Thoracic aorta (tissue), 2 donors: ENCODE measurements at places on chromosomes 13 and 19.

GRCh38 chr19:5260381-5260967, 80.1 kb downstream of the PTPRS start:
- no peak for DNase-seq

- DNase-seq, result no peak
Measured at GRCh38 chr13:34352958-34353357, 535.0 kb downstream of the RFC3 start.

DNA sequence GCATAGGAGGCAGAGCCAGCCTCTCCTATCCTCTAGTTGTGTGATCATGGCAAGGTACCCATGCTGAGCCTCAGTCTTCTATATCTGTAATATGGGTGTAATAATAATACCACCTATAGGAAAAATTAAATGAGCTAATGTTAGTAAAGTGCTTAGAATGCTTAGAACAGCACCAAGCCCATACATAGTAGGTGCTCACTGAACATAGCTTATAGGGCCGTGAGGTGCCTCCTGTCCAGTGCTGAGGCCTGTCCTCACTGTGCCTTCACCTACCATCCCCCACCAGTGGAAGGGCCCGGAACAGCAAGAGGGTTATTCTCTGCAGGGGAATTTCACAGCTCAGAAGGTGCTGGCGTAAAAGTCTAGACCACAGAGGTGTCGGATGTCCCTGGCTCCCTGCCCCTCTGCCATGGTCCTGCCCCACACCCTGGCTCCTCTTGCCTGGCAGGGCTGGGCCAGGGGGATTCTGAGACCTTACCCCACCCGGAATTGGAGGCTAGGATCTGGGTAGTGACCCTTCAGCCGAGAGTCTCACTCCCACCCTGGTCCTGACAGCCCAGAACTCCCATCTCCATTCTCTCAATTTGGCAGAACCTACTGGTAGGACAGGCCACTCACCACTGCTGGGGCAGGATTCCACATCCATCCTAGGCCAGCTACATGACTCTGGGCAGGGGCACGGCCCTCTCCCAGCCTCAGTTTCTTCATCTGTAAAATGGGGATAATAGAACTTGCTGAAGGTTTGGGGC, 2.2 kb upstream of the SCN1B start:
- DNase-seq, result no peak

- no peak for DNase-seq
Measured at GRCh38 chr13:96982672-96983071, 11.6 kb downstream of the OXGR1 start.

- DNase-seq, result no peak
Measured at GRCh38 chr19:16001481-16002312, 52.9 kb downstream of the OR10H4 start.

GRCh38 chr13:76683854-76684253, 202.4 kb downstream of the KCTD12 start:
- DNase-seq, result no peak

GRCh38 chr19:40811478-40812341, 12.7 kb downstream of the EGLN2 start:
- no peak for DNase-seq

DNA sequence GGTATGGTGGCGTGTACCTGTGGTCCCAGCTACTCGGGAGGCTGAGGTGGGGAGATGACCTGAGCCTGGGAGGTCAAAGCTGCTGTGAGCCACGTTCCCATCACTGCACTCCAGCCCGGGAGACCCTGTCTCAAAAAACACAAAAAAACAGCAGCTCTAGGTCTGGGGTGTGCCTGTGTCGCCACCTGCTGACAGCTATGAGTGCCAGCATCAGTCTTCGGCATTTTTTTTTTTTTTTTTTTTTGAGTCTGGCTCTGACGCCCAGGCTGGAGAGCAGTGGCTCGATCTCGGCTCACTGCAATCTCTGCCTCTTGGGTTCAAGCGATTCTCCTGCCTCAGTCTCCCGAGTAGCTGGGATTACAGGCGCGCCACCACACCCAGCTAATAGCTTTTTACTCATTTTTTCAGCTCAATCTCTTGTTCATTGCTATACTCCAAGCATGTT, 10.1 kb downstream of the AP2S1 start:
- DNase-seq, result no peak

- DNase-seq, result no peak
Measured at GRCh38 chr19:54069470-54069869, 5.8 kb upstream of the VSTM1 start.

GRCh38 chr13:71576571-71576970, 290.4 kb downstream of the DACH1 start:
- DNase-seq, result no peak

DNA sequence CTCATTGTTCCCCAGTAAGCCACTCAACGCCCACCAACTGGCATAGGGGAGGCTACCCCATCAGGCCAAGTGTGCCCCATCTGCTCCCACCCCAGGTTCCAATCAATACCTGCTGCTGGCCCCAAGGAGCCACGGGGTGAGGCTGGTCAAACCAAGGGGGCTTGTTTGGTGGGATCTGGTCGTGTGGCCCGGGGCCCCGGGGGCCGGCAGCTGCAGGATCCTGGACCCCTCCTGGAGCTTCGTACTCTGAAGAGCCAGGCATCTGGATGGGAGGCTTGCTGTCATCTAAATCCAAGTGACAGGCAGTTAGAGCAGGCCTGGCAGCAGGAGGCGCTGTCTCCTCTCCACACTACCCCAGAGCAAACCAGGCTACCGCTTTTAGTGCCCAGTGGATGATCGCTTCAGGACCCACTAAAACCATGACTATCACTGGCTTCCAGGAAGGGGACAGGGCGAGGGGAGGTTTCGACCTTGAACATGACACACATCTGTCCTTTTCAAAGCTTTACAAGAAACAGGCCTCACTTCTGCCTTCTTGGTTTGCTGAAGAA, 14.2 kb downstream of the CHERP start:
- DNase-seq, result no peak

DNA sequence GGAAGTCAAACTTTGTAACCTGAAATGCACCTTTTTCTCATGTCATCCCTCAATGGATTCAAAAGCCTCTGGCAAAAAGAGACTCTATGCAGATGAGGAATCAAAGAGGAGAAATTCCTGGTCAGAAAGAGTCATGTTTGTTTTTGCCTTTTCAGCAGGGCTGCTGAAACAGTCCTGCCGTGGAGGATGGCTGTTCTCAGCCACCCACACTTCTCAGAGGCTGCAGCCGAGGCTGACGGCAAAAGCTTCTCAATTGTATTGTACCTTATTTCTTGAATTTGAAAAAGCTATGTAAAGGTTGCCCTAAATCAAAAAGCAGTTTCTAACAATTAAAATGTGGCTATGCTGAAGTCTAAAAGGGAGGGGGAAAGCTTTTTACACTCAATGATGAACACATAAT, 385.3 kb downstream of the KCTD12 start:
- no peak for DNase-seq

DNA sequence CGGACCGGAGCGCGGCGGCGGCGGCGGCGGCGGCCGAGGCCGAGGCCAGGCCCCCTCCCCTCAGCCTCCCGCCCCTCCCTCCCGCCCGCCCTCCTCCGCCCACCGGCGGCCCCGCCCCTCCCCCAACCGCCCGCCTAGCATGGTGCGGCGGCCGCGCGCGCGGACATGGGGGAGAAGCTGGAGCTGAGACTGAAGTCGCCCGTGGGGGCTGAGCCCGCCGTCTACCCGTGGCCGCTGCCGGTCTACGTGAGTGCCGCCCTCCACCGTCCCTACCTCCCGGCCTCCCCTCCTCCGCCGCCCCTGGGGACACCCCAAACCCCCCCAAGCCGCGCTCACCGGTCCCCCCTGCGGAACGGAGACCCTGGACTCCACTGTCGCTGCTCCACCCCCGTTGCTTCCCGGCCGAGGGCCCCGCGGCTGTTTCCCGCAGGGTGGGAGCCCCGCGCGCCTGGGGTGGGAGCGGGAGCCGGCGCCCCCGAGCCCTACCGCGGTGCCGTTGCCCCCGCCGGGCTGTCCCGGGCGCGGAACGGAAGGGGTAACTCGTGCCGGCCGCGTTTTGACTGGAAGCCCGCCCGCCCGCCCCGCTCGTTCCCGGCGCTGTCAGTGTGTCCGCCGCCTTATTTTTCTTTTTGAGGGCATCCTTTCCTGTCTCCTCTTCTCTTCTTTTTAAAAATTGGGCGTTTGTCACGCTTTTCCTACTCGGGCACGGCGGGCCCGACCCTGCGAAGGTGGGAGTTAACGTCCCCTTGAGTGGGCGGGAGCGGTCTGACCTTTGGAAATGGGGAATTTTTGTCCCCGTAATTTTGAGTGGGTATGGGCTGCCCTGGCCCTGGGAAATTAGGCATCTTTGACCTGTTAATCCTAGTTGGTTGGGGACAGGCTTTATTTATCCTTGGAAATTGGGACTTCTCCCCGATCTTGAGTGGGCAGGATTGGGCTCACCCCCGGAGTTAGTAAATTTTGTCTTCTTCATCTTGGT, 576 bp downstream of the DOT1L start:
- DNase-seq, result no peak

GRCh38 chr19:45958769-45959516, 14.7 kb downstream of the NOVA2 start:
- DNase-seq, result no peak

- DNase-seq, result no peak
Measured at GRCh38 chr13:34822650-34823049, 119.4 kb upstream of the NBEA start.

DNA sequence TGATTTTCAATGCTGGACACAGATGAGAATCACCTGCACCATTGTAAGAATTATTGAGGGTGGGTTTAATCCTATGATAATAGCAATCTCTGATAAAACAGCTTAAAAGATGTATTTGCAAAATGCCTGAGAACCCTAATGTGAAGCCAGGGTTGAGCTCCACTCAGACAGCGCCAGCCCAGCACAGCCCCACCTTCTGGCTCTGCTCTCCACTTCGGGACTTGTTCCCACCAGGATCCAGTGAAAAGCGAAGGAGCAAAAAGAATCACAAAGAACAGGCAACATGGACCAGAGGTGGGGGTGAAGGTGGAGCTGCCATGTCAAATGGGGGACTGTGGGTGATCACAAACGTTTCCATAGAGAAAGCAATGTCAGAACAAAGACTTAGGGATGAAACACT, 18.6 kb upstream of the ZNF816 start:
- no peak for DNase-seq

DNA sequence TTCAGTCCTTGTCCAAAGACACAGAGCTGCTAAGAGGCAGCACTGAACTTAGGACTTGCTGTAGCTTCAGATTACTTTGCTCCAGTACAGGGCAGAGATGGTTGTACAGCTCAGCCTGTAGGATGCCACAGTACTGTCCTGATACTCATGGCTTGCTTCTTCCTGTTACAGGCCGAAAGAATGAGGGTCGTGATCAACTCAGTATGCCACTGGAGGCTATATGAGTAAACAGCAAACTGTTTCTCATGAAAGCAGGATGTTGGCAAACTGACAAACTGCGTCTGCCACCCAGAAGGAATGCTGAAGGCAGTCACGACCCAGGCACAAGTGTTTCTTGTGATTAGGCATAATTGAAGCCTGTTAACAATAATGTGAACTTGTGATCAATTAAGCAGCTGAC, 2.8 kb downstream of the ZNF749 start:
- no peak for DNase-seq

- DNase-seq, result no peak
Measured at GRCh38 chr13:83796364-83796763, 85.9 kb downstream of the SLITRK1 start.

DNA sequence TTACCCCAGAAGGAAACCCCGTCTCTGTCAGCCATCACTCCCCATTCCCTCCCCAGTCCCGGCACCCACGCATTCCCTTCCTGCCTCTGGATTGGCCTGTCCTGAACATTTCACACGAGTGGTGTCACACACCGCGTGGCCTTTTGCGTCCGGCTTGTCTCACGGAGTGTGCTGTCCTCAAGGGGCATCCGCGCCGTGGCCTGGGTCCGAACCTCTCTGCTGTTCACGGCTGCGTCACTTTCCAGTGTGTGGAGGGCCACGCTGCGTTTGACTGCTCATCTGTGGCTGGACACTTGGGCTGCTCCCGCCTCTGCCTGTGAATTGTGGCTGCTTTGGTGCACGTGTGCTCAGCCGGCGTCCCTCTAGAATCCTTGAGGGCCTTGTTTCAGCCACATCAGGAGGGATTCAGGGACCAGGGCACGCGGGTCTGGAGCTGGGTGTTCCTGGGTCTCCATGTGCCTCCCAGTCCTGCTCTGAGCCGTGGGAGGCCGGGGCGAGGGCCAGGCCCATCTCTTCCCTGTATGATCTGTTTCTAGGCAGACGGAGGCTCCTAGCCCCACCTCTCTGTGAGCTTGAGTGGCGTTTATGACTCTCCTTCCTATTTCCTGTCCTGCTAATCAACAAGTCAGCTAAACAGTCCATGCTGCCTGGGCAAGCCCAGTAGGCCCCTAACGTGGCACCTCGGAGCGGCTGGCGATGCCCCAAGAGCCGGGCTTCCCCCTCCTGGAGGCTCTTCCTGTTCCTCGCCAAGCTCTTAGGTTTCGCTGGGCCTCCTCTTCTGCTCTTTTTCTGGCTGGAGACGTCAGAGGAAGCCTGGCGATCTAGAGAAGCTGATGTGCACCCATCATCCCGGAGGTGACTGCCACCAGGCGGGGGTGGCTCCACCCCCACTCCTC, 8.1 kb downstream of the STK11 start:
- no peak for DNase-seq

DNA sequence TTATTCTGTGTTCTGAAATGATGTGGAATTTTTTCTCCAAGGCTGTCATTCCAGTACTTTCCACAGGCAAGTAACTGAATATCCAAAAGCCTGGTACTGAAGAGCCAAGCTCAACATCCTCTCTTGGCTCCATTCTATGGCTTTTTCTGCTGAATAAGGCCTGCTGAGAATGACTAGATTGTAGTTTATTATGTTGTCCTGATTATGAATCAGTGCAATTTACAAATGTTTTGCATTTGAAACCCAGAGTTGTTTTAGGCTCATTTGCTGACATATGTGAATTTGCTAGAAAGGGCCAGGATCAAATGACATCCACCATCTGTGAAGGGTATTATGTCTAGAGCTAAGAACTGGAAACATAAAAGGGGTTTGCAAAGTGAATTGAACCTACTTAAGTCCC, 596.6 kb downstream of the KCTD12 start:
- no peak for DNase-seq

DNA sequence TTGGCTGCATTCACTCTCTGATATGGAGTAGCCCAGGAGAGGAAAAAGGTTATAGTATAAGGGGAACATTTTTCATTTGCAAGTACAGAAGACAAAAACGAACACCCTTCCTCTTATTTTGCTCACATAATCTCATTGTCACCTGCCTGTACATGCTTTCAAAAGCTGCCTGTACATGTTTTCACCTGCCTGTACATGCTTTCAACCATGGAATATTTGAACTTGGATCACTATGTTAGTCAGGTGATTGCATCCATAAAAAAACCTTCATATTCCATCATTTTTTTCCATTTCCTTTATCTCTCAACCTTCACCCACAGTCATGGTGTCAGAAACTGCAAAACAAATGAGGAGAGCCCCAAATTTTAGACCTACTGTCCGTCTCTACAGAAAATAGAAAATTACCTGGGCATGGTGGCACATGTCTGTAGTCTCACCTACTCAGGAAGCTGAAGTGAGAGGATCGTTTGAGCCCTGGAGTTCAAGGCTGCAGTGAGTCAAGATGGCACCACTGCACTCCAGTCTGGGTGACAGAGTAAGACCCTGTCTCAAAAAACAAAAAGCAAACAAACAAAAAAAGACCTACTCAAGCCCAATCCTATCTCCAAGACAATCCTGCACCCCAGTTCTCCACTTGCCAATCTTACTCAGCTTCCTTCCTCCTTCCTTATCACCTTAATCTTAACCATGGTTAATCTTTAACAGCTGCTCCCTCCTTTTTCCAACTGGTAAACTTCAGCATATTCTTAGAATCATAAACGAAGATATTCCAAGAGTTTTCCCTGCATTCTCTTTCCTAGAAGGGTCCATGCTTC, 11.6 kb downstream of the IGFL2 start:
- DNase-seq, result no peak
